ENCODE measurements at places on chromosomes 4 and X.

- DNase-seq = no peak
These were observed 22.5 kb upstream of the GLRA2 start for GRCh38 chrX:14506866-14507265.

DNA sequence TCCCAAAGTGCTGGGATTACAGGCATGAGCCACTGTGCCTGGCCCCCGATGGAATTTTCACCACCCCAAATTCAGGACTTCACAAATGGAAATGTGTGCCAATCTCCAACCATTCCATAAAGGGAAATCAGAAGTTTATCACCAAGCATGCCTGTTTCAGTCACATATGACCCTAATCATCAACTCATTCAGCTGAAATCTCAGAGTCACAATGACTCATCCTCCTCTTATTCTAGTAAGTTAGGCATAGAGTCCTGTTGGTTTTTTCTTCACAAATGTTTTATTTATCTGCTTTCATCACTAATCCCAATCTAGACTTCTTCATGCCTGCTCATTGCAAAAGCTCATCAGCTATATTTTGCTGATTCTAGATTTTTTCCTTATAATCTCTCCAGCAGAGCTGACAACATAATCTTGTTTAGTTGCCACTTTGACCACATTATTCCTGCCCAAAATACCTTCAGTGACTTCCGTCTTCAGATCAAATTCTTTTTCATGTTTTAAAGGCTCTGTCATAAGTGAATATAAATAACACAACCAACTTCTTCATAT, 83.3 kb downstream of the SLC7A11 start:
- peak; percentile 92 for DNase-seq

DNA sequence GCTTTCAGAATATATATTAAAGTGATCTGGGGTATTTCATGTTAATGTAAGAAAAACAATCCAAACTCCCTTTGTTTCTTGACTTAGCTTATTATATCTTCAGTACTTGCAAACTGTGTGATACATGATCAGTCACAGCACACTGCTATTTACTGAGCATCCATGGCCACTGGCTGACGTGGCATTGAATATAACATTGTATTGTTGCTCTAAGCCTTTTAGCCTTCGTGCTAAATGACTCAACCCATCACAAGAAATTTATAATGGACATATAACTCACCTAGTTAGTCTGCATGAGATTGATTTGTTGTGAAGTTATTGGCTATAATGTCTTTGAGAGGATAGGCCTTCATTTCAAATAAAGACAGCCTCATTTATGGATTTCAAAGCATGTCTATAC, 642.6 kb downstream of the IL1RAPL1 start:
- no peak for DNase-seq

- peak; percentile 77 for DNase-seq
These were observed 6.4 kb downstream of the CXCL3 start for GRCh38 chr4:74032064-74032463.

DNA sequence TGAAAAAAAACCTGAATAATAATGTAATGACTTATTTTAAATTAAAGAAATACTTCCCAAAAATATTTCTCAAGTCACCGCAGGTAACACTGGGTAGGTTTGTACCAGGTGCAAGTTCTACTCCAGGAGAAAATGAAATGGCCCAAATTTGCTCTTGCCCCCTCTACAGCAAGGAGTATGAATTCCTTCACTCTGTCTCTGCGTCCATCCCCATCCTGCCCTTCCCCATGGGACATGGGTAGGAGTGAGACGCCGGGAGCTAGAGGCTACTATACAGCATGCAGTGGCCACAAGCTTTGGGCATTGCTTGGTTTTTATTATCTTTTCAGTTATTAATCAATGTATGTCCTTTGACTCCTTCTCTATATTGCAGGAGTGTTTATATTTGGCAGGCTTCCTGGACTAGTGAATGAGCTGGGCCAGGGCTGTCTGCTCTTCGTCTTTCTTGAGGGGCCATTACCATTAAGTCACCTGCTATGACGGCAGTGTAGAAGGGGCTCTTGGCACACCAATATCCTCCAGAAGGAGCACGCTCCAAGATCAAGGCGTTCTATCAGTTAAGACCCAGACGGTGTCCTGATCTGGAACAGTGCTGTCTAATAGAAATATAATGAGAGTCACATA, 149.6 kb downstream of the ENPP6 start:
- DNase-seq = no peak

DNA sequence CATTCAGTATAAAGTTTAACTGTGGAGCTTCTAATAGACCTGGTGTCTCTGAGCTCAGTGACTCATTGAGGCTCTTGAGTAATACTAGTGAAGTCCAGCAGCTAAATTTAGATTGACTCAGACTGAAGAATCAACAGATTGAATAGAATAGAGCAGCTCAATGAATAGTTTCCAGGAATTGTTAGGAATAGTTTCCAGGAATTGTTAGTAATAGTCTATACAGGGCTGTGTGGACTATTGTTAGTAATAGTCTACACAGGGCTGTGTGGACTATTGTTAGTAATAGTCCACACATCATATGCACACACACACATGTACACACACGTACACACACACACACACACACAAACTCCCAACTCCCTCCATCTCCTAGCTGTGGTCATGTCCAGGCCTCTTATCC, 3.0 kb downstream of the GIMD1 start:
- DNase-seq = peak; percentile 95

DNA sequence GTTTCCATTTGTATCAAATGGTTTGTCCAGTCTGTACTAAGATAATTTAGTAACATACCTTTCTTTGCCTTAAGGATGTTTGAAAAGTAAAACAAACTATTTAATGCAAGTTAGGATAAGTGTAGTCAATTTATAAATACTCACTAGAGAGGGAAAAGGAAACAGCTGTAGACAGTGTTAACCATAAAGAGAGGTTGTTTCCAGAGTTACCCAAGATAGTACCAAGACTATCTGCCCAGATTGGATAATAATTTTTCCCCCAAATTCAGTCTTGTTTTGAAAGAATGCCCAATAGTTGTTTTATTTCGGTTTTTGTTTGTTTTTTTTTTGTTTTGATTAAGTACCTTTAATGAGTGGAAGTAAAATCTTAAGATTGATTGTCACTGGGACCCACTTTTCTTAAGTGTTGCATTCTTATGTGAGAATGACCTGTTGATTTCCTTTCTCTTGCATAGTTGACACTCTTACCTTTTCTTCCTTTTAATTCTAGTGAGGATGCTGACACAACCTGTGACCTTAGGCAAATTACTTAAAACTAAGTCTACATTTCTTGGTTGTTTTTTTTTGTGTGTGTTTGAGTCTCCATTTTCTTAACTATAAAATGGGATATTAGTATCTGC, 12.8 kb downstream of the AFF1 start:
- no peak for DNase-seq

DNA sequence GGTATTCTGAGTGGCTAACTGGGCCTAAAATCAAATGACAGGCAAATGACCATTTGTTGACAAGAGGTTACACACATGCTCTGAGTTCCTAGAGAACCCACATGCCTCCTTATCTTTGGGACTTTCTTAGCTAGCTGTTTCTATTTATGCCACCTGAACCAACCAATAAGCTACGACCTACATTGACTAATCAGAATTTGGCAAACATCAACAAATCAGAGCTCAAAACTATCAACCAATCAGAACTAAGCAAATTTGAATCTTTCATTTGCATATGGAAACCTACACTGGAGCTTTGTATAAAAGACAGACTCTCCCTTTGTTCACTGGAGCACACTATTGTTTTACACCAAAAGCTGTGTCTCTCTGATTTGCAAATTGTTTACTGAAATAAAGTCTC, 192.0 kb downstream of the CXXC4 start:
- no peak for DNase-seq

DNA sequence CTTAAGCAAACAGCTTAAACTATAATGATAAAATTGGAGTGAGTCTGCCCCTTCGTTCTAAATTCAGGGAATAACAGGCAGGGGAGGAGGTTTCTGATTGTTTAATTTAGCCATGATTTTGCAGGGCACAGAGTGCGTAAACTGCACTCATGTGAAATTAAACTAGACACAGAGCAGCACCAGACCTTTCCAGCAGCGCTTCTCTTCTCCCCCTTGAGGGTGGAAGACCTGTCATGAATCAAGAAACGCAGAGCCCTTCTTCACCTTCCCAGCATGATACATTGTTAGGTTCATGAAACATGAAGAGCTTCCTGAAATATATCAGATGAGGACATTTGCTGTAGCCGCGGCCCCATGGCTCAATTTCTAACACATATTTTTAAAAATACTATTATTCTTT, 63.1 kb downstream of the FAM114A1 start:
- no peak for DNase-seq

DNA sequence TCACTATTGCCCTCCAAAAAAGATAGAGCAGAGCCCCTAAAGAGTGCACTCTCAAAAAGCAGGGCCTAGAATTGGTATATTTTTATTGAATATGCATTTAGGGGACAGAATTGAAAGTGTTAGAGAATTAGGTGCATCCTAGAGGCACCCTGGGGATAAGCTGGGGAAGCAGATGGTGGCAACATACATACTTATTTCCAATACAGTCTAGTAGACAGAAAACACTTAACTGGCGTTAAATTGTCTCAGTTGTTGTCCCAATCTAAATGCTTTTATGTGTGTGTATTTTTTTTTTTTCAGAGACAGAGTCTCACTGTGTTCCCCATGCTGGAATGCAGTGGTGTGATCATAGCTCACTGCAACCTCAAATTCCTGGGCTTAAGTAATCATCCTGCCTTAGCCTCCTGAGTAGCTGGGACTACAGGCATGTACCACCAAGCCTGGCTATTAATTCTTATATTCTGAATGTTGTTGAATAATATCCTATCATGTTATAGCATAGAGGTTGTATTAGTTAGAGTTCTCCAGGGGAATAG, 481.8 kb downstream of the GRXCR1 start:
- no peak for DNase-seq

- DNase-seq = no peak
These were observed 32.4 kb downstream of the MAGEC1 start for GRCh38 chrX:141936080-141936479.

DNA sequence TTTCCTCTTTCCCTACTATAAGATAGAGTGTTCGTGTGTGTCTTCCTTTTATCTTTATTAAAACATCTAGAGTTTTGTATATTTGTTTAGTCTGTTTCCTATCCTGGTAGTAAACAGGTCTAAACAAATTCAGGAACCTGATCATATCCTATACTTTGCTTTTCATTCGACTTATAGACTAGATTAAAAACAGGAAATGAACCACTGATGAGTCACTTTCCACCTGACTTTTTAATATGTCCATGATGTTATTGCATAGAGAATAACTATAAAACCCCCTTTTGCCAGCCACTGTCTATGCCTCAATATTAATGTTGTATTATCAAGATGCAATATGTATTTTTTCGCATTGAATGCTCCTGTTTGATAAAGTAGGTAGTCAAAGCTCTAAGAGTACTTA, 1794.0 kb downstream of the STIM2 start:
- no peak for DNase-seq

- peak; percentile 48 for DNase-seq
These were observed 155.9 kb downstream of the APBB2 start for GRCh38 chr4:41058426-41058825.

DNA sequence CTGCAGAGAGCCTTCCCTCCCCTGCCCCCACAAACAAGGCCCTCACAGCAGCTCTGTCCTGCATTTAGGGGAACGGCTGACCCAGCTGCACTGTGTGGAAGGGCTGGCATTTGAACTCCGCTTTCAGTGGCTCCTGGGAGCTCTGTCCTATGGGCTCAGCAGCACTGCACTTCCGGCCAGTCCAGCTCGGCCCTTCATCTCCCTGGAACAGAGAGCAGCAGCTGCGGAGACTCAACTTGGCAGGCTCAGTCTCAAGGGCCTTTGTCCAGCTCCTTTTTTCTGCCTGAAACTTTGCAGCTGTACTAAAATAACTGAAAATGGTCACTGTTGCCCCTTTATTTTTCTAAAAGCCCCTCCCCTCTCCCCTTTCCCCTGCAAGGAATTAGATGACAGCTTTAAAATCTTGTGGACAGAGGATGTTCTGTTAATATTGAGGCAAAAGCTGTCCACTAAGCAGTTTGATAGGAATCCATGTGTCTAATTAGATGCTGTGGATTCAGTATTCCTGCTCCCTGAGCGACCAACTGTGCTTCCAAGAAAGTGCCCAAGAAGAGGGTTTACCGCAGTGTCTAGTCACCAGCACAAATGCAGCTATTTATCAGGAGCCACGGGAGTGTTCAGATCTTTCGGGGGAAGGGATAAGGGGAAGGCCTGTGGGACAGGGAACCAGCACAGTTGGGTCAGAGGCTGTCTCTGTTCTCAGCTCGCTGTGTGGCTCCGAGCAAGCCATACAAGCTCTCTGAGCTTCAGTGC, 133.1 kb downstream of the AFAP1 start:
- no peak for DNase-seq

DNA sequence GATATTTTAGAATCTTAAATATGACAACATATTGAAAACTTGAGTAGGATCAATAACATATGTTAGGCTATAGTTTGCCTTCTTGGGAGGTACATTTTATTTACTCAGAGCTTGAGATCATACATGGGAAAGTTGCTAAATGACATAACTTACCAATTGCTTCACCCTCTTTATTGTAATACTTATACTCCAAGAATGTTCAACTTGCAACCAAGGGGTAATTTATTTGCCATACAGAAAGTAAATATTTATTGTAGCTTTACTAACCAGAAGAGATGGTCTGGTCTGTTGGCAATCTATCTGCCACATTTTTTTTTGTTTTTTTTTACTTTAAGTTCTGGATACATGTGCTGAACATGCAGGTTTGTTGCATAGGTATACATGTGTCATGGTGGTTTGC, 426.6 kb downstream of the ARHGAP24 start:
- peak; percentile 17 for DNase-seq

GRCh38 chr4:25666031-25666630, 10.5 kb downstream of the SLC34A2 start:
- no peak for DNase-seq

GRCh38 chr4:77358315-77358928, 201.4 kb downstream of the CCNG2 start:
- DNase-seq = peak; percentile 27

DNA sequence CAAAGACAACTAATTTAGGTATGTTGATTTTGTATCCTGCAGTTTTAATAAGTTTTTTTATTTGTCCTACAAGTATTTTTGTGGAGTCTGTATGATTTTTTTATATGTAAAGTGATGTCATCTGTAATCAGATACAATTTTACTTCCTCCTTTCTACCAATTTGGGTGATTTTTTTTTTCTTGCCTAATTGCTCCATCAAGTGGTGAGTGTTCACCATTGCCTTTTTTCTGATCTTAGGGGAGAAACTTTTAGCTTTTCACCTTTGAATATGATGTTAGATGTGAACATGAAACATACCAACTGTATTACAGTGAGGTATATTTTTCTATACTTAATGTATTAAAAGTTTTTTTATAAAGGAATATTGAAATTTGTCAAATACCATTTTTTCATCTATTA, 362.3 kb downstream of the PABPC4L start:
- peak; percentile 3 for DNase-seq

- DNase-seq = no peak
These were observed 115.1 kb upstream of the SFRP2 start for GRCh38 chr4:153904011-153904410.

Measured in fibroblast of skin of right biceps (primary cell).